ENCODE measurements at places on chromosomes 7 and 10.

DNA sequence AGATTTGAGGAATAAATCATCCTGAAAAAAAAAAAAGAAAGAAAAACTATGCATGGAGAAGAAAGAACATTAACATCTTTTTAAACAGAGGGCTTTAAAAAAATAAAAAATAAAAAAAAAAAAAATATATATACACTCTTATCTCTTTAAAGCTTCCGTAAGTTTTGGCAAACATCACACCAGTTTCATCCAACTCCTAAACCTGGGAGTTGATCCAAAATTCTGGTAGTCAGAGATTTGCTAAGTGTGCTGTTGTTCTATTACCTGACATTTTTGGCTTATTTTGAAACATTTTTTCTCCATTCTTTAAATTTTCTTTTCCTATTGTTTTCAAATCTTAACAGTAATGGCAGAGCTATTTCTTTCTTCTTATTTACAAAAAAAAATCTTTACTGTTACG is 273.1 kb downstream of the AGMO start:
- DNase-seq, result no peak

GRCh38 chr10:69789164-69789576 is 12.5 kb upstream of the COL13A1 start:
- DNase-seq, result no peak

- peak; percentile 62 for DNase-seq
Observed at GRCh38 chr7:28296571-28297483, 115.5 kb upstream of the CREB5 start.

DNA sequence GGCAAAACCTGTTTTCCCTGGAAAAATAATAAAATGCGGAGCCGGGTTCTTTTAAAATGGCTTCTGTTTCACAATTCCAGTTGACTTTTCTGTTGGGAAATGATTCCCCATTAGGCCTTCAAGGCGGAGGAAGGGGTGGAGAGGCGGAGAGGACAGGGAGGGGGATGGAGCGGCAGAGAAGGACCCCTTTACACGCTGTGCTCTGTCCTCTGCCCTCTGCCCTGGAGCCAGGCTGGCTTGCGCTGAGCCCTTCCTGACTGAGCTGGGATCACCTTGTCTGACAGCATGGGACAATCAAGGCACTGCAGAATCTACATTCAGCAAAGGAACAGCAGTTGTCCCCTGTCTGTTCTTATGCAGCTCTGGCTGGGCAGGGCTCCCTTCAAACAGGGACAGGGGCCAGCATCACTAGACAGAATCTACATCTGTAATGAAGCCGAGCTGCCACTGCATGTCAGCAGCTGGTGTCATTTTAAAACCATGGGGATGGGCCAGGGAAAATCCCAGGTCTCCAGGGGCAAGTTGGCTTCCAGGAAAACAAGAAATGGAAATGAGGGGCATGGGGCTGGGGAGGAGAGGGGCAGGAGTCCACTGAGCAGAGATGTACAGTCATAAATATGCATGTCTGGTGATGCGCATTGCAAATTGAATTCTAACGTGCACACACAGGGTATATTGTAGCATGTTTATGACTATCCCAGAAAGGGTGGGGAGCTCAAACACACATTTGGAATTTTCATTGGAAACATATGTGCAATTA is 120.0 kb downstream of the MKX start:
- no peak for DNase-seq

DNA sequence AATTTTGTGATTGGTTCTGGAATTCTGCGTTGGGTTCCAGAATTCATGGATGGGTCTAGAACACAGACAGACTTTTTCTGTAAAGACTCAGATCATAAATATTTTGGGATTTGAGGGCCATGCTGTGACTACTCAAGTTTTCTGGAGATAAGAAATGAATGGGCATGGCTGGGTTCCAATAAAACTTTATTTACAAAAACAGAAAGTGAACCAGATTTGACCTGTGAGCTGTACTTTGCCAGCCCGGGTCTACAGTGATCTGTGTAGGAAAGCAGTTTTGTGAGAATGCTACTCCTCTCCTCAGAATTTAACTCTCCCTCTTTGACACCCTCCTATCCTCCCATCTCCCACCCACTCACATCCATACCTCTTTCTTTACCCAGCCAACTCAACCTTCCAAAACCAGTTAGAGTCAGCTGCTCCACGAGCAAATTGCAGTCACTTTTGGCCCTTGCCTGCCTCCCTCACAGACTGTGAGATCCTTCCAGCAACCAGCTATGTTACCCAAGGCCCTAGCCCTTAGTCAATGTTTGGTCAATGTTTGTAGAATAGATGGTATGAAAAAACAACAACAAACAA is 312.8 kb upstream of the ZMIZ1 start:
- DNase-seq, result no peak

DNA sequence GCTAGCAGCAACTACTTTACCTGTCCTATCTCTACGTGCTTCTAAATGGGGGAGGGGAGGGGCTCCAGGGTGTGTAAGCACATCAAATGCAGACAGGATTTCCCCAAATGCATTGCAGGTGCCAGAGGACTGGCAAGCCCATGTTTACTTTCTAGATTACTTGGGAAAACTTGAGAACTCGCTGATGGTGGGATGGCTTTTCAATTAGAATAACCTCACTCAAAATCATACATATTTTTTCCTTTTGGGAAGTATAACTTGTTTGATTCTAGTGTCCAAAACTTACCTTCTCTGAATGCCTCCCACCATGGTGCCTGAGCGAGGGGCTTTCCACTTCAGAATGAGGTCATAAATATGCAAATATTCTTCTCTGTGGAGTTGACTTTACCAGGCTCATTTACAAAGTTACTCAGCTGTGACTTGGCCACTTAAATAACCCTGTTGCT is 191.3 kb upstream of the RHOBTB1 start:
- peak; percentile 61 for DNase-seq

Data from kidney tubule cell (primary cell).